Left cardiac atrium (tissue), 4 donors: ENCODE measurements at places on chromosomes 2 and 18.

- DNase-seq, result no peak
Observed at GRCh38 chr2:157720504-157720903, 91.8 kb upstream of the ACVR1C start.

GRCh38 chr2:96649342-96649741 is 6.8 kb downstream of the FER1L5 start:
- no peak for DNase-seq

GRCh38 chr2:241724259-241724974 is 10.0 kb upstream of the D2HGDH start:
- no peak for DNase-seq

DNA sequence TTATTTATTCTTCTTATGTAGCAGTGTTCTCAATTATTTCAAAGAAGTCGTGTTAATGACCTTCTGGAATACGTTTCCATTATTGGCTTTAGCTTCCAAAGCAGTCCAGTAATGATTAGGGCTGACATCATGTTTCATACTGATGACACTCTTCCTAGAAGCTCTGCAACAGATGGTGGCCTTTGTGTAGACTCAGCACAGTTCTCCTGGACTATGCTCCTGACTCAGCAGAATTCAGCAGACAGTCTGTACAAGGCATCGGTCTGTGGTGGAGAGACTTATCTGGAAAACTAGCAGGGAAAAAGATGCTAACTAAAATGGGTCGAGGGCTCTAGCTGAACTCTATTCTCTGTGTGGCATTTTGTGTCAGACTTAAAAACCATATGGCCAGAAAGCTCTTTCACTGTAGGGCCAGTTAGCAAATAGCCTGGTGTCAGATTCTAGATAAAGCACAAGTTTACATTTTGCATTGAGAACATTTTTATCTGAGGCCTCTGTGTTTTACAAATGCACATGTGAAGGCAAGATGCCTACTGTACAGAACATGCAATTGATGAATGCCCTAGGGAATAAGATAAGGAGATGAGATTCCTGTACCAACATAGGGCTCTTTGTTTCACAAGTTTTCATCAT is 35.1 kb downstream of the GULP1 start:
- DNase-seq, result no peak

- no peak for DNase-seq
Observed at GRCh38 chr2:135667045-135667444, 74.6 kb upstream of the UBXN4 start.

DNA sequence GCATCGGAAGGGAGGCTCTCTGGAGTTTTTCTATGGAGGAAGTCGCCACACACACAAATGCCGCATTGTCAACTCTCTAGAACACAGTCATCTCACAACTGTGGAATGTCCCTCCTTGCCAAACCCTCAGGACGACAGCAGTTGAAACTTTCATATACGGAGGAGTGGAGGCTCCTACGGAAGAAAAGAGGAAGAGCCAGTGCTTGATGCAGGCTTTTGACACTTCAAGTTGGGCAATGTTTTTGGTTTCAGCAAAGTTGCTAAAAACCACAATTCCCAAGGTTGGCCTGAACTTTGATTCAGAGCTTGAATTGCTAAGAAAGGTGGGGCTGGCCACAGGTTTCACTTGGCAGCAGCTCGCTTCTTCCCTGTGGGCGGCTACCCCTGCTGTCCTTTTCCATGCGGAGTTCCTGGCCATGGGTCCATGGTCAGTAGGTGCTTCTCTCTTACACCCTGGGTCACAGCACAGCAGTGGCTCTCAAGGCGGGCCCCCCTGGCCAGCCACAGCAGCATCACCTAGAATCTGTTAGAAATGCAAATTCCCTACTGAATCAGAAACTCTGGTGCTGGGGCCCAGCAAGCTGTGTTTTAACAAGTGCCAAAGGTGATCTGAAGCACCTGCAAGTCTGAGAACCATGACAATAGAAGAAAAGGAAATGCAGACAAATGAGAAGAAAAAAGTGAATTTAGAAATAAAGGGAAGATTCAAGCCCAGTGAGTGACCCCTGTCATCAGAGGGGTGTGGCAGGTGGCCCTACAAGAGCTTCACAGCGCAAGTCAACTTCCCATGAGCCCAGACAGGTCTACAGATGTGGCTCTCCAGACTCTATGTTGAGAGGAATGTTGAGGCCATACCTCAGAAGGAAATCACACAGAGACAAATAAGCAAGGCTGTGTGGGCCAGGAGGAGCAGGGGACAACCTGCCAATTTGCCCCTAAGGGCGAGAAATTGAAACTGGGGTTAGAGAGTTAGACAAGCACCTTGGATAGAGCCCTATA is 856.4 kb downstream of the RNF144A start:
- DNase-seq, result no peak

GRCh38 chr2:134669731-134670669 is 48.8 kb downstream of the TMEM163 start:
- no peak for DNase-seq

DNA sequence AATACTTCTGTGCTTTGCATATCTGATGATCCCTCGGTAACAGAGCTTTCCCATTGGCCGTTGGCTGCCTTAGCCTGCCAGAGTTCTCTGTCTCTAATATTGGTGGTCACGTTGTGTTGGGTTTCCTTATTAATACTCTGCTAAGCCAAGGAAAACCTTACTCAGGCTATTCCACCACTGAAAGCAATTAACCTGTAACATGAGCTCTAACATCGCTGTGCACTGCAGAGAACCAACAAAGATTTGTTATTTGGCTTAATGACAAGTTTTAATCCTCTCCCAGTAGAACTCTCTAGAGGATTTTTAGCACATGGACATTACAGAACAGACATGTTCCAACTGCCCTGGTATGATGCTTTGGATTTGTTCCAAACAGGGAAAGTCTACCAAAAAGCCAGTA is 825.9 kb upstream of the POU3F3 start:
- no peak for DNase-seq

GRCh38 chr2:28133778-28134177 is 243.2 kb downstream of the BABAM2 start:
- DNase-seq, result no peak

- no peak for DNase-seq
Observed at GRCh38 chr2:187655001-187655400, 100.8 kb upstream of the TFPI start.

DNA sequence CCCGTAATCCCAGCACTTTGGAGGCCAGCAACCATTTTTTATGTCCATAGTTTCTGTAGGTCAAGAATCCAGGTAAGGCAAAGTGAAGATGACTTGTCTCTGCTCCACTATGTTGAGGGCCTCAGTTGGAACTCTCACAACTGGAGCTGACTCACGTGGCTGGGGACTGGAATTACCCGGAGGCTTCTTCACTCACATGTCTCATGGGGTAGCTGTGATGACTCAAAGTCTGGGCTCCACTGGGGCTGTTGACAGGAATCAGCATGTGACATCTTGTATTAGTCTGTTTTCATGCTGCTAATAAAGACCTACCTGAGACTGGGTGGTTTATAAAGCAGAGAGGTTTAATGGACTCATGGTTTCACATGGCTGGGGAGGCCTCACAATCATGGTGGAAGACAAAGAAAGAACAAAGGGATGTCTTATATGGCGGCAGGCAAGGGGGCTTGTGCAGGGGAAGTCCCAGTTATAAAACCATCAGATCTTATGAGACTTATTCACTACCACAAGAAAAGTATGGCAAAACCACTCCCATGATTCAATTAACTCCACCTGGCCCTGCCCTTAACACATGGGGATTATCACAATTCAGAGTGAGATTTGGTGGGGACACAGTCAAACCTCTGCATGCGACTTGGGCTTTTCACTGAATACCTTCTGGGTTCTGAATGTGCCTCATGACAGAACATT is 7.8 kb upstream of the PPP1R1C start:
- no peak for DNase-seq

GRCh38 chr18:33749834-33750233 is 171.8 kb downstream of the ASXL3 start:
- no peak for DNase-seq

DNA sequence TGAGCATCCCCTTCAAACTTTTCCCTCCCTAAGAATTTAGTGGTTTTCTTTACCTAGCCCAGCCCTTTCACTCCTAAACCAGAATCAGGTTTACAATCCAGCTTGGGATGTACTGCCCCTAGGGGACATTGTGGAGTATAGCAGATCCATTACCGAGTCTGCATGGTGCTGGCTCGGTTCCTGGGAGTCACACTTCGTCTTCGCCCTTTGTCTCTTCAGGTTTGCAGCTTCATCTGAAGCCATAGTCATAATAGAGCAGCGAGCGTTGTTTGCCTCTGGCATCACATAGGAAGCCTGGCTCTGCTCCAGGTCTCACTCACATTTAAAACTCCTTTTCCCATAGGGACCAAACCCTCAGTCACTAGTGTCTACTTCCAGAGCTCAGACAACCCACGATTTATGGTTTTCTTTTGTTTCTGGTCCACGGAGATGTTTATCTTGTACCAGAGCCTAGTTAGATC is 16.8 kb upstream of the LYPD6 start:
- DNase-seq, result peak; percentile 22

- no peak for DNase-seq
Observed at GRCh38 chr2:233362742-233363141, 8.4 kb downstream of the DGKD start.

DNA sequence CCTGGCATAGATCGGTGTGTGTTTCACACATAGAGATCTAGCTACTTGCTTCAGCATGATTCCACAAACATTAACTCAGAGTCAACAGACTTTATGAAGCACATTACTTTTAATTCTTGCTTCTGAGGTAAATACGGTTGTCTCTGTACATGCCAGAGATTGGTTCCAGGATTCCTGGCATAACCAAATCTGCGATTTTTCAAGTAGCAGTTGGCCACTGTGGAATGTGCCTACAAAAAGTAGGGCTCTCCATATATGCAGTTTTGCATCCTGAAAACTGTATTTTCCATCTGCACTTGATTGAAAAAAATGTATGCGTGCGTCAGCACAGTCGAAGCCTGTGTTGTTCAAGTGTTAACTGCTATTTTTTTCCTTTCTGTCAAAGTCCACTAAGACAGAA is 85.0 kb downstream of the ZAP70 start:
- DNase-seq, result no peak

GRCh38 chr2:96636551-96637171 is 1.5 kb downstream of the KANSL3 start:
- DNase-seq, result no peak

- no peak for DNase-seq
Observed at GRCh38 chr18:22914633-22915032, 18.5 kb upstream of the RBBP8 start.

DNA sequence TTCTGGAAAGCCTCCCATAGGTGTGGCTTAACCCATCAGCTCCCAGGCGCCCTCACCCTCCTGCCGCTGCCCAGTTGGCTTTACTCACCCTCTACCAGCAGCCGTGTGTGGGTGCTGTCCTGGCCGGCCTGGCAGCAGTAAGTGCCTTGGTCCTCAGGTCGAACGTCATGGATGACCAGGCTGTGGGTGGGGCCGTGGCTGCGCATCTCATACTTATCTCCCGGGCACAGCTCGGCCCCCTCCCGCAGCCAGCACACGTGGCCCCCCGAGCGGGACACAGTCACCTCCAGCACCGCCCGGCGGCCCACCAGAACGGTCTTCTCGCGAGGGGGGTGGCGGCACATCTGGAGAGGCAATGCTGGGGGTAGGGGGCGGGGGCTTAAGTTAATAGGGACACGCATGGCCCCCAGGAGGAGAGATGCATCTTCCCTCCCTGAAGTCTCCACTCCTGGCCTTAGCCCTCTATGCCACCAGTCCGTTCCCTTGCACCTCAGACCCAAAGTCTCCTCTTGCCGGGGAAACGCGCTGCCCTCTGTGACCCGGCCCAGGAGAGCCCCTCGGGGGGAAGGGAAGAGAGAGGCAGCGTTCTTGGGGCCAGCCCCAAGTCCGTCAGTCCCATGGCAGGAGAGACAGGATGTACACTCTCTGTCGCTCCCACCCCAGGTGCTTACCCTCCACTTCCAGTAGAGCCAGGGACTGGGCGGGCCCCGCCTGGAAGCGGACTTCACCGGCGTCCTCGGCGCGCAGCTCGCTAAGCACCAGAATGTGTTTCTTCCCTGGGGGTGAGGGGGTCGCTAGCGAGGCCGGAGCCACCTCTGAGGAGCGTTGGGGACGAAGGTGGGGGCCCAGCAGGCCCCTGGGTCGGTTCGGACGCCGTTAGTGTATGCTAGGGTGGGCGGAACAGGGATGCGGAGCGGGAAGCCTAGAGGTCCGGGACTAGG is 7.9 kb downstream of the TMEM198 start:
- DNase-seq, result peak; percentile 57

DNA sequence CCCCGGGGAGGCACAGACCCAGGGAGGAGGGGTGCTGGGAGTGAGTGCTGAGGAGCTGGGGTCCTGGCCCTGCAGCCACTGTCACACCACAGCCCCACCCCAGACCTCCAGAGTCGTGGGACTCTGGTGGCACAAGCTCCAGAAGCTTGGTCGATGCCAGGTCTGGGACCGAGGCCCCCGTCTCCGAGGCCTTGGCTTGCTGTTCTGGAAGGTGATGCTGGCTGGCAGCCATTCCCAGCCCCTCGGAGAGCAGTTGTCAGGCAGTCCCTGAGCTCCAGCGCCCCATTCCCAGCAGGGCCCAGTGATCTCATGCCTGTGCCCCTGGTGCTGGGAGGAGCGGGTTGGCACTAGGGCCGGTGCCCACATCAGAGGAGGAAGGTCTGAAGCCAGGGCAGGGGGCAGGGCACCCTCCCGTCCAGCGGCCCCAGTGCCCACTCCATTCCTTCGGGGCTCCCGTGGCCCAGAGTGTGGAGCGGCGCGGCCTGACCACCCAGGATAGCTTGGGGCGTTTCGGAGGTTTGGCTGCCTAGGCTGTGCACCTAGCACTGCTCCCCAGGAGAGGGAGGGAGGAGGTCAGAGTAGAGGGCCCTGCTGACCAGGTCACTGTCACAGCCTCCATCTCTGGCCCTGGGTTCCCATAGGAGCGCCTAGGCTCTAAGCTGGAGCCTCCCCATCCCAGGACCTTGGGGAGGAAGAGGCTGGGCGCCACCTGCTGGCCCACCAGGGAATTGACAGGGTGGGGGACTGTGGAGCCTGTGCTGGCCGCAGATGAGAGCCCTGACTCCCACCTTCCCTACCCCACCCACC is 16.8 kb upstream of the ALPI start:
- DNase-seq, result no peak

GRCh38 chr2:200852605-200853004 is 11.9 kb downstream of the CLK1 start:
- DNase-seq, result no peak

DNA sequence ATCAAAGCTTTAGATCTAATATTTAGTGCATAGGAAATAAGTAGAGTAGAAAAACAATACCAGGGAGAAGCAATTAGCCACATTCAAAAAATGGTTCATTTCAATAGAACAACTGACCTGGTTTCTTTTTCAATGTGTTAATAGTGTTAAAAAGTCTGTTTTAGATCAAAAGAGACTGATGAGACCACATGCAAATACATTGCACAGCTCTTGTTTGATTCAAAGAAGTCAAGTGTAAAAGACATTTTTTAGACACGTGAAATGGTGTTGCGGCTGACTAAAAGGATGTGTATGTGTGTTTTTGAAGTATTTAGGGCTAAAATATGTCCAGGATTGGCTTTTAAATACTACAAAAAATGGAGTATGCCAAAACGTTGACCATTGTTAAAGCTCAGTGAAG is 1.2 kb upstream of the AOX1 start:
- no peak for DNase-seq

- no peak for DNase-seq
Observed at GRCh38 chr2:147392180-147392579, 452.6 kb upstream of the ACVR2A start.

GRCh38 chr2:14996351-14997014 is 364.0 kb downstream of the LRATD1 start:
- DNase-seq, result no peak

- no peak for DNase-seq
Observed at GRCh38 chr18:27366151-27366550, 181.0 kb upstream of the CHST9 start.
